Putamen (tissue), 1 donor: ENCODE measurements at places on chromosomes 1 and 21.

DNA sequence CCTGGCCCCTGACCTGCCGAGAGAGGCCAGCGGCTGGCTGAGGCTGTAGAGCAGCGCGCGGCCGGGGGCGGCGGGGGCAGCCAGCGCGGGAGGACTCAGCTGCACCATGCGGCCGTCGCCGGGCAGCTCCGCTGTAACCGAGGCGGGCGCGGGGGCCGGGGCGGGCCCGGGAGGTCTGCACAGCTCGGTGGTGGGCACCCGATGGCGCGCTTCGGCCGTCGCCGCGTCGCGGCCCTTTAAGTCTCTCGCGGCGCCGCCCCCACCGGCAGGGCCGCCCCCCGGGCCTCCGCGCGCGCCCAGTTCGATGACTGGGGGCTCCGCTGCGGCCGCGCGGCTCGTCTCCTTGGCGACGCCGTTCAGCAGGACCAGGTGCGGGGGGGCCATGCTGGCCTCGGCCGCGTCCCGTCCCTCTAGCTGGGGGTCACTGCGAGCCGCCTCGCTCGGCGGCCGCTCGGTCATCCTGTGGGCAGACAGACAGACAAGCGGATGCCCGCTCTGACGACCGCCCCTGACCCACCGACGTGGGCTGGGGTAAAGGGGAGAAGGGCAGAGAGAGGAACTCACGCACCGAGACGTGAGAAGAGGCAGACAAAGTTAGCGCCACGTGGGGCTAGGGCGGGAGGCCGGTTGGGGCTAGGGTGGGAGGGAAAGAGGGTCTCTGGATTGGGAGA is 6.5 kb downstream of the TAL1 start:
- DNase-seq, result no peak

DNA sequence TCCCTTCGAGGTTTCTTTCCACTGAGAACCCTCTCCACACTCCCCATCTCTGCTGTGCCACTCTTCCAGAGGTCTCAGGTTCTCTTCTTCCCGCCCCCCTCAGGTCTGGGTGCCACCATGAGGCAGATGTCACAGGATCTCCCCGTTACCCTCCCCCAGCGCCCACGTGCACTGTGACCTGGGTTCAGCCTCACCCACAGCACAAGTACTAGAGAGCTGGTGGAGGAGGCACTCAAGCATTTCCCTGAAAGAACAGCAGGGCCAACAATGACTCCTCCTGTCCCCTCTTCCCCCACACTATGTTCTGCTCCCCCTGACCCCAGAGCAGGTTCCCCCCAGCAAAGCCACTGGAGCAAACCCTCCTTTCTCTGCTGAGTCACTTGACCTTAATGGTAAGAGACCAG is 14.3 kb downstream of the PLEKHA6 start:
- DNase-seq, result no peak

DNA sequence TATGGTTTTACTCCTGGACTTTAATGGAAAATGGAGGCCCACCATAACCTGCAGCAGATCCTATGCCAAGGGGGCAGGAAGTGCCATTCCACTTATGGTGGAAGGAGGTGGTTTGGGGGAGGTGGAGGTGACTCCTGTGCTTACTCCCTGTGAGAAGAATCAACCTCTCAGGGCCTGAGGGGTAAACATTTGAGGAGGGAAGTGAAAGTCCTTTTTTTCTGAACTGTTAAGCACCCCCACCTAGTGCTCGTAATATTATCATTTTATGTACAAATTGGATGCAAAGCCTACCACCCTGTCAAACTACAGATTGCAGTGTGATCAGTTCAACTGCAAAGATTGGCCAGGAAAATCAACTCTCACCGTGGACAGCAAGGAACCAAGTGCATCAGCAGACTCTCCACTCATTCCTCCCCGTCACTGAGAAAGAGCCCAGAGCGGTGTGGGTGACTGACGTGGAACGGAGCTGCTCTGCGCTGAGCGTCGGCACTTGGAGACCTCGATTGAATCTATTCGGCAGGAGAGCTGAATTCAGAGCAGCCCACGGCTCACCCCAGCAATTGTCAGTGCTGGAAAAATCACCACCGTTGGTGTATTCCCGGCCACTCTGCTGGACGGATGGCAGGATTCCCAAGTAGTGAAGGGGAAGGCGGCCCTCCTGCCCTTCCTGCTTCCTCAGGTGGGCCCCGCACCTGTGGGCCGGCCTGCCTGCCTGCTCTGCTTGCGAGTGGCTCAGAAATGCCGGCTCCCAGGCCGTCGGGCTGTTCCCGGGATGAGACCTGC is 46.8 kb upstream of the COX20 start:
- DNase-seq, result peak; percentile 54

DNA sequence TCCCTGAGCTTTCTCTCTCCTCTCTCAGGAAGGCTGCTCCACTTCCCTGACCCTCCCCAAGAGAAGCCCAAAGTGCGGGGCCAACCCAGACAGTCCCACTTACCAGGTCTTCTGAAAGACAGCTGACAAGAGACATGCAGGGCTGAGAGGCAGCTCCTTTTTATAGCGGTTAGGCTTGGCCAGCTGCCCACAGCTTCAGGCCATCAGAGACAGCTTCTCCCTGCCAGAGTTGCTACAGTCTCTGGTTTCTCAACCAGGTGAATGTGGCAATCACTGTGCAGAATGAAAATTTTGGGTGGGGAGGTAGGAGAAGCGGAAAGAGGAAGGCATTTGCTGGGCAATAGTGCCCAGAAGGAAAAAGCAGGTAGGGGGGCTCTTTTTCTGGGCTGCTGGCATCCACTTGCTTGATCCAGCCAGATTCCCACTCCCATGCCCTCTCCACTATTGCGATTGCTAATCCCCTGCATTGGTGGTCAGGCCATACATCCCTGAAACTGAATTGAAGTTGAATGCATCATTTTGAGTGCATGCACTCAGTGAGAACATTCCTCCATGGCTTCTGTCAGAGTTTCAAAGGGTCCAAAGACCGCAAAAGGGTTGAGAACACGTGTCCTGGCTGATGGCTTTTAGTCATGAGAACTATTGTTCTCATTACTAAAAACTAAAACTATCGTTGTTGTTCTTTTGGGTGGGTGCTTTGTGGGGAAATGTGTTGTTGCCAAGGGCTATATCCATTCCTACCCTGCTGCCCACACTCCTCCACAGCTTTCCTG is at the start of gene S100A8:
Gene S100A8, minus strand, starts transcription at position 136 of the 773 bp plus-strand sequence. CDS start 538 bp downstream, outside the sequence.
- no peak for DNase-seq

DNA sequence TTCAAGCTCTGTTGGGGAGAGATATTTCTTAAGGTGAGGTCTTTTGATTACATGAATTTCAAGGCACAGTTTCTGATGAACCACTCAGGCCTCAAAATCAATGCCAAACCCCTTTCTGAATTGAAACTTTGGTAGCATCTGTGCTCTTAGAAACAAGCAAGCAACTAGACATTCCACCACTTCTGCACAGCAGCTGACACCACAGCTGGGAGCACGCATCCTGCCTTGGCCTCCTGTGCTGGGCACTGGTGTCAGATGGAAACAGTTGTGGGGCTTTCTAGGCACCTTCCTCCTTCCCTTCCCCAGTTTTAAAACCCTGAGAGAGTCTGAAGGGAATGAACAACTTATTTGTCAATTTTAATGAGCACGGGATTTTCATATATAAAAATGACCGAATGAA is 360.2 kb downstream of the ADGRL2 start:
- no peak for DNase-seq

DNA sequence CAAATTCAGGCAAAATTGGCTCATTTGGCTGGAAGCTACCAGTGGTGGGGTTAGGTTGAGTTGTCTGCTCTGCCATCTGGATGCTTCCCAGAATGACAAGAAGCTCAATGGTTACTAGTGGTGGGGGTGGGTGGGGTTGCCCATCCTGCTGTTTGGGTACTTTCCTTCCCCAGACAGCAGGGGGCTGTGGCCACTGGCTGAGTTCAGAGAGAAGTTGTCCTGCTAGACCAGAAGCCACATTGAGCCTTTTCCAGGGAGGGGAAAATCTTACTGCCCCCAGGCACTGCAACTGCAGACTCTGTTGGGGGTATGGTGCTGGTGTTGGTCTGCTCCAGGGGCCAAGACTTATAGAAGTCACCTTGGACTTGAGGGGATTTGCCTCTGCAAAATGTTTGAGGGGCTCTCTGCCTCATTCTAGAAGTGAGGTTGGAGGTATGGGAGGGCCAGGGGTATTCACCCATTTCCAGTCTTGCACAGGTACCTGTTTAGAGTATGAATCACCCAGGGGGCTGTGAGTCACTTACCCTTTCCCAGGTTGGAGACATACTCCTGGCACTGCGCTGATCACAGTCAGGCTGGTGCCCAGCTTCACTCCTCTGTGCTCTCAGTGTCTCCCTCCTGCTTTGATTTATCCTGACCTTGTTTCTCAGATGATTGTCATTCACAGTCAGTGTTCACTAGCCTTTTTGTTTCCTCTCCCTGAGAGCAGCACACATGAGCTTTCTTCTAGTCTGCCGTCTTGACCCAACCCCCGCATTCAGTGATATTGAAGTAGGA is 89.1 kb upstream of the NEGR1 start:
- DNase-seq, result no peak
